ENCODE measurements at places on chromosomes 12 and 14. TPM values are rescaled to one million over a fixed set of nuclear protein-coding genes. Genes with fewer than 3 reads are reported as not detected.

DNA sequence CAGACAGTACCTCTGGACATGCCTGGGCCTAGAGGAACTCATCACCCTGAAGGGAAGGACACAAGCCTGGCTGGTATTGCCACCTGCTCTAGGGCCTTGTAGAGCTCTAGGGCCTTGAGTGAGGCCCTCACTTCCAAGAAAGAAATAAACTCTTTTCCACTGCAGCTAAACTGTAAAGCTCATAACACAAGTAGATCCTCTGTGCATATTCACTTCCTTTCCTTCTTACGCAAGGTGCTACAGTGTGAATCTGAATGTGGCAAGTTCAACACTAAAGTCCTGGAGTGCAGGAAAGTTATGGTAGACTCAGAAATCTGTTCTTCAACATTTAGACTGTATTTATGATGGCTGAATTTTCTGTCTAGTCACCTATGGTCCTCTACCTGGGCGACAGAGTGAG is 14.5 kb downstream of the RNASE3 start:
- no peak for DNase-seq

GRCh38 chr14:60215127-60215444 is 33.9 kb upstream of the PPM1A start:
- no peak for DNase-seq

- DNase-seq = no peak
These were observed 328.2 kb downstream of the ZFP36L1 start for GRCh38 chr14:68464711-68465110.

Gene CIROP
- not detected for total RNA-seq

DNA sequence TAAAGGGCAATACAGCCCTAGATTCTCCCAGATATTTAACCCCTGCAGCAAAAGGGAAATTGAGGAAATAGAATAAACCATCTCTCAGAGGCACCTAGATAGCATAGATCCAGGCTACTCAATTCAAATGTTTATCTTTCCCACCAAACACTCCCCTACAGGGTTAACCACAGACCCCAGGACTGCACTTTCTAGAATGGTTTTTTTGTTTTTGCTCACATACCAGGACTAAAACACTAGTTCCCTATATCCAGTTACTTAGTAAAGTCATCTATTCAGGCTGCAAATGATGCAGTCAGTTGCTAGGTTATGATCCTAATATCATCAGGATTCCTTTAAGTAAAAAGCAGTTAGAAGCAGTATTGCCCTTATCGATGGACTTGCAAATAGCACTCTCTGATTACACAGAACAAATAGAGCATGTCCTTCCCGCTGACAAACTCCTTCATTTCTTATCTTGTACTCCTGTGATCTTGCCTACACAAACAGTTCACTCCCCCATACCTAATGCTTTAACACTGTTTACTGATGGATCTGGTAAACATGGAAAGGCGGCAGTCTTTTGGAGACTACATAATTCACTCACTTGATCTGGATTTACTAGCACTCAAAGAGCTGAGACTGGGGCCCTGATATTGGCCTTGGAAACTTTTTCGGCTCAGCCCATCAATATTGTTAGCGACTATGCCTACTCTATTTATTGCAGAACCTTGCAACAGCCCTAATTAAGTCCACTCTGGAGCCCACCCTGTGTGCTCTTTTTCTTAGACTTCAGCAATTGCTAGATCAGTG is 257.2 kb upstream of the DIO2 start:
- DNase-seq = no peak

DNA sequence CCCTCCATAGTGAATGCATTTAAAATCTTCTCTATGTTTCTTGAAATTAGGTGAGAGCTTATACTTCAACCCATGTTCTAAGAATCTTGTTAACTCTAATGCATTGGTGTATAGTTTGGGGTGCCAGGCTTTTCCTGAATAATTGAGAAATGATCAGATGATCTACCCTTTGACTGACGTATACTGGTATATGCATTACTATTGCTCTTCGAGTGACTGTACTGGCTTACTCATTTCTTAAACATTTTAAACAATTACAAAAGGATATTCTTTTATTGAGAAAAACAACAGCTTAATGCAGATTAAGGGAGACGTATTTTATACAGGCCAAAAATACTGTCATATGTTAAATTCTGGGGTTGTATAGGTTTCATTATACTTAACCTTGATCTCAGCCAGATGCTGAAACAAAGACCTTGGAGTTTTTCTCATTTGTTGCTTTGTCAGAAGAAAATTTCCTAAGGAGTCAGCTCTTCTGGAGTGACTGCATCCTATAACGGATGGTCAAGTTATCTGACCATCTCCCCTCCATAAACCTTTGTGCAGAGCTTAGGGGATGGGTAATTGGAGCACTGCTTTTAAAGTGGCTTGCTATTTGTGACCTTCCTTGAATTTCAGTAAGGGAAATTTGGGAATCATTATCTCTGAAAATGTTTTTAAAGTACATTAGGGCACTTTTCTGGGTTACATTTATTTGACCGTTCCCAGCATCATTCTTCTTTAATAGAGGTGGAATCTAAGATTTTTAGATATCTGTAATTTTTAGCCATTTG is 507.6 kb downstream of the PCNX1 start:
- DNase-seq = no peak

DNA sequence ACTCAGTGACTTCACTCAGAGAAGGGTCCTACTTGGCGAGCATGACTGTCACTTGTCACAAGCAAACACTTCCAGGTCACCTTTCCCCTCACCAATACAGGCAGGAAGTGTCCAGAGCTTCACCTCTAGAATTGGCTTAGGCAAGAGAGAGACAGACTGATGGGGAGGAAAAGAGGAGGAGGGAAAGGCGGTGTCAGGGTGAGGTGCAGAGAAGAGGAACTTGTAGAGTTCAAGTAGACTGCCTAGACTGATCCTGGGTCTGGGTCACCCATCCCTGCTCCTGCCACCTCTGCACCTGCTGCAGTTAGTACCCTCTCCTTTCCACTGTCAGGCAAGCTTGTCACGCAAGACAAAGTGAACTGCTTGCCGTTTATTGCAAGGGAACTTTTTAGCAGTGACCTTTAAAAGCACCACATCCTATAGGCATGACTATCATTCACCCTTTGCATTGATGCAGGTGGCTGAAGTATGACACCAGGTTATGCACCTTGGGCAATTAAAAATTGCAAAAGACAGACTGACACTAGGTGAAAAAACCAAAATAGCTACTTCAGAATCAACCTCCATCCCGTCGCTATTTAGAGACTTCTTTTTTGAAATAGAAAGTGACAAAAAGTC is 292.4 kb downstream of the SYT1 start:
- no peak for DNase-seq

Gene KRT3
- not detected for total RNA-seq

GRCh38 chr14:94313991-94314655 is 9.0 kb downstream of the SERPINA6 start:
- no peak for DNase-seq

- no peak for DNase-seq
These were observed 421 bp downstream of the GLT1D1 start for GRCh38 chr12:128853600-128854197.

Gene DIO3
- total RNA-seq = 2.4 TPM

Gene BEGAIN
- 6.9 TPM for total RNA-seq

Gene CLEC6A
- not detected for total RNA-seq

Gene NPFF
- 1.2 TPM for total RNA-seq

DNA sequence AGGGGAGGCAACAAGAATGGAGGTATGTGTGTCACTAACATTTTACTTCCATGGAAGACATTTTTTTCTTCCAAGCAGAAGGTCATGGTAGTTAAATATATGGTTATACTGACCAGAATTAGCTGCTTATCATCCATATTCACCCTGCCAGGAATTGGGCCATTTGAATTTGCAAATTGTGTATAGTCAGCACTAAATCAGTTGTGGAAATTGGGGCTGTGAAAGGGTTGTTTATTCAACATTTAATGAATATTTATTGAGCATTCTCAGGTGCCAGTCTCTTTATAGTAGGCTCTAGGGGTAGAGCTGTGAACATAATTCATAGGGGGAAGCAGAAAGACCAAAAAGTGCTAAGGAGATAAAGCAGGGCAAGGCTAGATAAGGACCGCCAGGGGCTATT is 38.0 kb downstream of the METAP2 start:
- no peak for DNase-seq

DNA sequence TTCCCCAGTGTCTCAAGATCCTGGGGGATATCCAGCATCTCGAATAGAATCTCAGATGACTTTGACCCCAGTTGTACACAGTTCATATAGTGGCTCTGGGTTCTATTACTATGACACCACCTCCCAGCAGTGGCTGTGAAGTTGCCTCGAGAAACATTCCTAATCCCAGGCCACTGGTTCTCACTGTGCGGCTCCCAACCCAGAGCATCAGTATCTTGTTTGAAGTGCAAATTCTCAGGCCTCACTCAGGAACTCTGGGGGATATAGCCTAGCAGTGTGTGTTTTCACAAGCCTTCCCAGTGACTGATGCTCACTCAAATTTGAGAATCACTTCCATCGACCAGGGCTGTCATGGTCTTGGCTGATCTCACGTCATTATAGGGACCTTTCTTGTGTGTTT is 69.3 kb upstream of the IGF1 start:
- DNase-seq = no peak

Gene KIF5A
- total RNA-seq = 6.8 TPM

DNA sequence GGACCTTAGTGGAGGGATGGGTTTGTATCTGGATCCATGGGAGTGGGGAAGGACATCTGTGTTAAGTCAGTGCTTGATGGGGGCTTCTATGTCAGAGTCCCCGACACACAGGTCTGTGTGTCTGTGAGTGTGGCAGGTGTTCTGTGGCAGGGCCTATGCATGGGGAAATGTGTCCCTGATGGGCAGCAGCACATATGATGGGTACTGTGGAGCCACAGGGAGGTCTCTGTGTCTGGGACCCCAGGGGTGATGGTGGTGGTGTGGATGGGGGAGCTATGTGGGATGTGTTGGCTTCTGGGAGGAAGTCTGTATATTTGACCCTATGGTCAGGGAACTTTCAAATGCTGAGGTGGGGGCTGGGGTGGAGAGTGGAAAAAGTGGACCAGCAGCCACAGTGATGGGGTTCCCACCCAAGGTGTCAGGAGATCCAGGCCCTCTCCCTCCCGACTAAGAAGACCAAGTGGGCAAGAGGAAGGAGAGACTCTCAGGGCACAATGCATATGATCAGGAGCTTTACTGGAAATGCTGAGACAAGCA is 16.5 kb downstream of the KRT7 start:
- no peak for DNase-seq

DNA sequence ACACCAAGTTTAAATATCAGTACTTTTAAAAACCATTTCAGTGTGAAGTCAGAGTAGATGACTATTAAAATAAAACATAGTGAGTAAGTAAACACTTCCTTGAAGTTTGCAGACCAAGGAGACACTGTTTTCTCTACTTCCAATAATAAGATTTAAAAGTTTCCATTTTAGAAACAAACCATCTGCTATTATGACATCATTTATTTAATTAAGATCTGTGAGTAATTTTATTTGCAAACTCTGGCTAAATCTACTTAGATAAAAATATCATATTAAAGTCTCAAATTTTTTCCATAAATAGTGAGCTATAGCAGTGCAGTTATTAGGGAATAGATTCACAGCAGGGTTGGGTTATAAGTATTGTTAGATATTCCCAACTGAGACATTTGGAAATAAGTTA is 1267.0 kb upstream of the FLRT2 start:
- DNase-seq = no peak

Gene PPP4R4
- 26.7 TPM for total RNA-seq

Gene SVOP
- 0.31 TPM for total RNA-seq

GRCh38 chr12:101749657-101750056 is 10.4 kb upstream of the SYCP3 start:
- DNase-seq = no peak

Gene MORN3
- 46.1 TPM for total RNA-seq

Gene ATXN7L3B
- total RNA-seq = 21.0 TPM

DNA sequence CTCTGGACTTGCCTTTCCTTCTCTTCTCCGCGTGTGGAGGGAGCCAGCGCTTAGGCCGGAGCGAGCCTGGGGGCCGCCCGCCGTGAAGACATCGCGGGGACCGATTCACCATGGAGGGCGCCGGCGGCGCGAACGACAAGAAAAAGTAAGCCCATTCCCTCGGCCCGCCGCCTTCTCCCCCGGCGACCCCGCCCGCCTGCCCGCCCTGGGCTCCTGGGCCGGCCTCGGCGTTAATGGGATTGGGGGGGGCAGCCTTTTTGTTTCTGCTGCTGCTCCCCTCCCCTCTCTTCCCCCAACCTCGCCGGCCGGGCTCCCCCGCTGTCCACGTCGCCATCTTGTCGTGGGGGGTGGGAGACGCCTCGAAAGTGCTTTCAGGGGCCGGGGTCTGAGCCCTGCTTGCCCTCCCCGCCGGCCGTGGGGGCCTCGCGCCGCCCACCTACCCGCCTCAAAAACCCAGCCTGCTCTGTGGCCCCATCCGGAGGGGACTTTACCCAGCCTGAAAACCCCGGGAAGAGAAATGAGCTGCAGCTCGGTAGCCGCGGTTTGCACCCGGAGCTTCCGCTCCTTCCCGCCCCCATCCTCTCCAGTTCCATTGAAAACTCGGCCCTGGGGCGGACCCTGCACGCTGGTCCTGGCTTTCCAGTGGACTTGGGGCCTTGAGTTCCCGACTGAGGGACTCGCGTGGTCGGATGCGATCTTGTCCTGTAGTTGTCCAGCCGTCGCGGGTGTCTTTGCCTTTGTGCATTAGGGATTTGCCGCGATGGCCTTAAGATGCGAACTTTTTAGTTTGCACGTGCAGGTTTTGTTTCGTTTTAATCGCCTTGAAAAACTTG is 598 bp downstream of the HIF1A start:
- peak; percentile 77 for DNase-seq

Gene SLC10A1
- total RNA-seq = not detected

Gene PTPRB
- total RNA-seq = 10.9 TPM

DNA sequence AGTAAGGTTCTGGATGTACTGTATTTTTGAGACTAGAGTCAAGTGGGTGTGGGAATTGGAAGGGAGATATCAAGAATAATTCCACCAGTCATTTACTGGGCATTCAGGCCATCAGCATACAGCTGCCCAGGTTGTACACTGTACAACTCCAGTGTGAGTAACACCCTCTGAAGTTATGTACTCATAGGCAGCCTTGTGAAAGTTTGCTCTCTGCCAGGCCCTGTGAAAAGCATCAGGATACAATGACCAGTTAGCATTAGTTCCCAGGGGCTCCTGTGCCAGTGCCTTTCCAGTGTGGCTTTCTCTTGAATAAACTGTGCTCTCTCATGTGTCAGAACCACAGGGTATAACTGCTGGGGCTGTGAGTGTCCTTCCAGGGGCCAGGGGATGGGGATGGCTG is 89.7 kb downstream of the LGMN start:
- DNase-seq = no peak

DNA sequence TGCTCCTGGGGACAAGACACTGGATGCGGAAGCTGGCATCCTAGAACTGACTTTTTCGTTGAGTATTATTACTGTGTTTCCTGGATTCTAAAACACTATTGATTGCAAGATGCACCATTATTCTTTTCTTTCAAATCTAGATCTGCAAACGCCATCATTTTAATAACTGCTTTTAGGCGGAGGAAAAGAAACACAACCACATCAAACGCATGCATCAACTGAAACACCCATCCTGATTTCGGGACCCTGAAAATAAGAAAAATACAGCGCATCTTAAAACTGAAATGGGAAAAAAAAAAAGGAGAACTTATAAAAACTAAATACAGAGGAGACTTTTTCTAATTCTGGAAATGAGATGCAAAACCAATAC is 103.7 kb upstream of the MAX start:
- no peak for DNase-seq

Gene CLEC4E
- total RNA-seq = 2.0 TPM

- no peak for DNase-seq
These were observed 35.4 kb downstream of the BCL11B start for GRCh38 chr14:99236386-99237138.

GRCh38 chr12:103676893-103677292 is 89.8 kb downstream of the STAB2 start:
- DNase-seq = no peak

Data from testis (tissue), 5 donors.